ENCODE measurements at places on chromosomes 7 and 10. TPM values are rescaled to one million over a fixed set of nuclear protein-coding genes. Genes with fewer than 3 reads are reported as not detected.
A peak's percentile ranks its signal among the peaks of the same experiment; 100 is the strongest.

DNA sequence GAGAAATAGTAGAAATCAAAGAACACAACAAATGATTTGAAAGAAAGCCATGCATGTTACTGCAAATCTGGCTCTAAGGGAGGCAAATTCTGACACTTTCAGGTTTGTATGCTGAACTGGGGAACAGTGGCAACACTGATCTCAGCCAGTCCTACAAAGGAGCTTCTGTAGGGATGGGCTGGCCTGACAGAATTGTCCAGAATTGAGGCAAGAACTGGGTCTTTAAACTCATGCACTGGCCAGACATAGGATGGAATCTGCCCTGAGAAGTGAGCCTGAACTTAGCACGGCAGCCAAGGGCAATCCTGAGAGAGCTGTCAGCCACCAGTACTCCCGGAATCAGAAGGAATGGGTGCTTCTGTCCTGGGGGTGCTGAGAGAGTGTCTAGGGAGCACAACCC is 70.9 kb upstream of the RAPGEF5 start:
- no peak overlapping the region for H3K4me3 ChIP-seq
- H3K27me3 ChIP-seq: no peaks in the 10 kb centered on the region
- H3K4me1 ChIP-seq: no peaks in the 10 kb centered on the region
- no peak for DNase-seq
- H3K36me3 ChIP-seq: no peaks in the 10 kb centered on the region

DNA sequence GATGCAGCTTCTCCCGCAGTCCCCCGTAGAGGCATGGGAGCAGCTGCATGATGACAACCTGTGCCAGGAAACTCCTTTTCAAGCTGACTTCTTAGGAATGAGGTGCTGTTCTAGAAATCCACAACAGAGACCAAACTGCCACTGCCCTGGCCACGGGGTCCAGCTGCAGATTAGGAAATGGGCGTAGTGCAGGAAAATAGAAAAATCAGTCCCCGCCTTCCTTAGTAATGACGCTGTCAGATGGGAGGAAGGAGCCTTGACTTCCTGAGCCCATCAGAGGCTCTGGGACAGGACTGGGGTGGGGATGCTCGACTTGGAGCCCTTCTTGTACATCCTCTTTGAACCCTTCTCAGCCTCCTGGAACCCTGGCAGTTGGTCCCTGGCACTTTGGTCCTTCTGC is 227.8 kb upstream of the GRB10 start:
- no peak overlapping the region for H3K27ac ChIP-seq
- no peaks in the 10 kb centered on the region for H3K36me3 ChIP-seq
- no peak overlapping the region for H3K4me3 ChIP-seq
- no peaks in the 10 kb centered on the region for H3K27me3 ChIP-seq
- DNase-seq: no peak

GRCh38 chr7:112120696-112121217 is 85.4 kb downstream of the DOCK4 start:
- H3K4me3 ChIP-seq: no peak overlapping the region
- H3K36me3 ChIP-seq: no peaks in the 10 kb centered on the region
- H3K4me1 ChIP-seq: no peaks in the 10 kb centered on the region
- H3K27me3 ChIP-seq: peaks cover 2% of the 10 kb centered on the region
- H3K27ac ChIP-seq: no peak overlapping the region

GRCh38 chr7:28921822-28922221 is 36.3 kb downstream of the TRIL start:
- peak; percentile 39 for DNase-seq
- peaks cover 10% of the 10 kb centered on the region for H3K27me3 ChIP-seq
- H3K4me3 ChIP-seq: no peak overlapping the region
- H3K27ac ChIP-seq: no peak overlapping the region
- H3K4me1 ChIP-seq: peaks cover 14% of the 10 kb centered on the region

Gene SORCS1
- total RNA-seq: not detected

GRCh38 chr7:70884440-70884764 is 247.5 kb upstream of the GALNT17 start:
- no peak overlapping the region for H3K4me3 ChIP-seq
- no peaks in the 10 kb centered on the region for H3K36me3 ChIP-seq
- H3K4me1 ChIP-seq: no peaks in the 10 kb centered on the region
- no peak for DNase-seq

DNA sequence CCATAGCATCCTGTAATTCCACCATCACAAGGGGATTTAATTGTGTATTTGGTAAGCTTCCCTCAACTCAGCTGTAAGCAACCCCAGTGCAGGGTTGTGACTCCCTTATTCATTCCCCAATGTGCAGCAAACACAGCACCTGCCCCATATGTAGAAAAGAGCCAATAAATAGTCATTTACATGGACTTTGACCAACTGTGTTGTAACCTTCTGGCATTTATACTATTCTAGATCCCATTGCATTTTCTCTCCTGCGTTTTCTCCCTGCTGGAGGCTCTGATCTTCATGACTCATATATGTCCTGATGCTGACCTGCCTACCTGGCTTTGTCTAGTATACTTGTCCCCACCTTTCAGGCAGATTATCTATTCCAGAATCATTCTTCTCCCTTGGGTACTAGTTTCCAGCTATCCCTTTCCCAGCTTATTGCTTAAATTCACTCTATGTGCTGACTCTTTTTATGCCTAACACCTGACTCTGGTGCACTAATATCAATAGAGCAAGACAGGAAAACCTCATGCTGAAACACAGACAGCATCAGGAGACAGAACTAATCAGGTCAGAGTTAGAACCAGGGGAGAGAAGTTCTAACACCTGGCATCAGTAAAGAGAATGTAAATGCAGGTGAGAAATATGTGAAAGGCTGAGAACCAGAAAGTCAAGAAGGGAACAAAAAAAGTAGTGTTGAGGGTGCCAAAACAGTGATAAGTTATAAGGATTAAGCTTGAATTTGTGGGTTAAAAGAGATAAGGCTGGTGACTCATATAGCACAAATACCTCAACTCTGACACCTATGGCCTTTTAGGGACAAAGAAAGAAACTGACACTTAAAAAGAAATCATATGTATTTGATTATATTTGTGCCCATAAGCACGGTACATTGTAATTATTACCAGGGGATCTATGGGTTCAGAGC is 402.7 kb downstream of the IPMK start:
- no peak for DNase-seq
- H3K36me3 ChIP-seq: no peaks in the 10 kb centered on the region
- no peak overlapping the region for H3K27ac ChIP-seq
- no peak overlapping the region for H3K4me3 ChIP-seq

DNA sequence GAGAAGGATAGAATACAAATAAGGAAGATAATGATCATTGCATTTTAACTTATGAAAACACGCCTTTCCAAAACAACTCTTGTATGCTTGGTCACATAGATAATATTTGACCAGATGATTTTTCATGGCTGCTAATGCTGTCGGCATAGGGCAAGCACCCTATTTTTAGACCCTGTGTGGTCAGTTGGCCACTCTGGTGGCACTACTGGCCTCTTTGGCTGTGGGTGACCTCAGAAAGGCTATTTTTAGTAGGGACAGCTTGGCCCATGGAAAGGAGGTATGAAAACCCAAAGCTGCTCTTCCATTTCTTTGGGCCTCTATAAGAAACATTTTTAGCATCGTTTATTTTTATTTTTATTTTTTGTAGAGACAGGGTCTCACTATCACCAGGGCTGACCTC is 12.3 kb downstream of the BMPER start:
- no peaks in the 10 kb centered on the region for H3K36me3 ChIP-seq
- no peak overlapping the region for H3K27ac ChIP-seq
- no peak overlapping the region for H3K4me3 ChIP-seq
- no peak for DNase-seq

DNA sequence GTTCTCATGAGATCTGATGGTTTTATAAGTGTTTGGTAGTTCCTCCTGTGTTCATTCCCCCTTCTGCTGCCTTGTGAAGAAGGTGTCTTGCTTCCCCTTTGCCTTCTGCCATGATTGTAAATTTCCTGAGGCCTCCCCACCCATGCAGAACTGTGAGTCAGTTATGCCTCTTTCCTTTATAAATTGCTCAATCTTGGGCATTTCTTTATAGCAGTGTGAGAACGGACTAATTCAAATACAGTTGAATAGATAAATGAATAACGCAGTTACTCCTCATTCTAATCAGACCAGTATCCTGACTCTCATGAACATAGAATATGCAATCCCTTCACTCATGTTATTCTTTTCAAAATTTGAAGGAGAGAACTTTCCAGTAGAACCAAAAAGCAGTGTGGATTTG is 375.0 kb upstream of the FZD8 start:
- H3K4me1 ChIP-seq: no peaks in the 10 kb centered on the region
- H3K27me3 ChIP-seq: peaks cover 2% of the 10 kb centered on the region
- no peak for DNase-seq
- H3K27ac ChIP-seq: no peak overlapping the region

- no peak for DNase-seq
- H3K4me1 ChIP-seq: no peaks in the 10 kb centered on the region
- H3K27me3 ChIP-seq: no peaks in the 10 kb centered on the region
- no peak overlapping the region for H3K4me3 ChIP-seq
Measured at GRCh38 chr10:64115471-64115870, 594.3 kb downstream of the REEP3 start.

- H3K36me3 ChIP-seq: no peaks in the 10 kb centered on the region
- no peaks in the 10 kb centered on the region for H3K27me3 ChIP-seq
- DNase-seq: no peak
- no peak overlapping the region for H3K27ac ChIP-seq
- no peaks in the 10 kb centered on the region for H3K4me1 ChIP-seq
- no peak overlapping the region for H3K4me3 ChIP-seq
Measured at GRCh38 chr7:116089293-116089692, 58.7 kb upstream of the TFEC start.

Gene NME8
- not detected for total RNA-seq

Gene ANKRD1
- not detected for total RNA-seq

Gene NOS3
- 10.4 TPM for total RNA-seq

- peaks cover 3% of the 10 kb centered on the region for H3K27me3 ChIP-seq
- no peak for DNase-seq
- H3K27ac ChIP-seq: no peak overlapping the region
- no peak overlapping the region for H3K4me3 ChIP-seq
- H3K4me1 ChIP-seq: peaks cover 3% of the 10 kb centered on the region
- no peaks in the 10 kb centered on the region for H3K36me3 ChIP-seq
Measured at GRCh38 chr7:98795741-98796493, 73.9 kb downstream of the TMEM130 start.

- H3K27me3 ChIP-seq: peaks cover 8% of the 10 kb centered on the region
- DNase-seq: no peak
- H3K4me3 ChIP-seq: no peak overlapping the region
- no peak overlapping the region for H3K27ac ChIP-seq
- H3K36me3 ChIP-seq: no peaks in the 10 kb centered on the region
- H3K4me1 ChIP-seq: no peaks in the 10 kb centered on the region
Measured at GRCh38 chr10:96502561-96503282, 11.0 kb downstream of the TLL2 start.

GRCh38 chr10:14838582-14839304 is 637 bp downstream of the HSPA14 start:
- peak overlapping the region; percentile 93 for H3K4me3 ChIP-seq
- H3K36me3 ChIP-seq: peaks cover 32% of the 10 kb centered on the region
- peak; percentile 38 for DNase-seq
- peaks cover 21% of the 10 kb centered on the region for H3K4me1 ChIP-seq
- peak overlapping the region; percentile 94 for H3K27ac ChIP-seq

Gene COMTD1
- 41.3 TPM for total RNA-seq
